ENCODE measurements at places on chromosomes 12 and 14.
A peak's percentile ranks its signal among the peaks of the same experiment; 100 is the strongest.

DNA sequence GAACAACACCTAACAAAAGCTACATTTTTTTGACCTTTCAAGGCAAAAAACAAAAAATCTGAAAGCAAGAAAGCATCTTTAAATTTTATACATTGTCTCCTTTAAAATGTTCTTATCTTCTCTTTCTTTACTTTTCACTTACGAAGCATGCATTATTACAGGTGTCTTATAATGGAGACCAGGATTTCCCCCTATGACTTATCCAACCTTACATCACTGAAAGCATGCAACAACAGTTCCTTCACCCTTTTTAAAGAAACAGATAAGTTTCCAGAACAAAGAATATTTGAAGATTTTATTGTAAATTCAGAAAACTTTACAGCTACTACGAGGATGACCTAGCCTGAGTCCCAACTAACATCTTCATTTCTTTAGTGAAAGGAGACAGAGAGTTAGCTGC, 277.2 kb downstream of the AKAP6 start:
- DNase-seq = no peak

DNA sequence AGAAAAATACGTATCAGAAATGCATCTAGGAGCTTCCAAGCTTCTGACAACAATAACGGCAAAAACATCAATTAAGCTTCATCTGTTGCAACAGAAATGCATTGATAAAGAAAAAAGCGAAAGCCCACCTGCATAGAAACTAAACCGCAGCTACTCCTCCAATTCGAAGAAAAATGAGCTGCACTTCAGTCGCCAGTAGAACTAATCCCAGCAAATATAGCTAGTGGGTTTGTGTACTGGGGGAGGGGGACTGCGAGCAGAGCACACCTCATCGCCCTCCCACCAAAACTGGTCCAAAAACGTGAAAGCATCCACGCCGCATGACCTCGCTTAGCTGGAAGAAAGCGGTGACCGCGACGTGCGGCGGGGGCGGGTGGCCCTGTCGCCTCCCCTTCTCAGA, 1.2 kb downstream of the SLC35F4 start:
- DNase-seq = no peak

DNA sequence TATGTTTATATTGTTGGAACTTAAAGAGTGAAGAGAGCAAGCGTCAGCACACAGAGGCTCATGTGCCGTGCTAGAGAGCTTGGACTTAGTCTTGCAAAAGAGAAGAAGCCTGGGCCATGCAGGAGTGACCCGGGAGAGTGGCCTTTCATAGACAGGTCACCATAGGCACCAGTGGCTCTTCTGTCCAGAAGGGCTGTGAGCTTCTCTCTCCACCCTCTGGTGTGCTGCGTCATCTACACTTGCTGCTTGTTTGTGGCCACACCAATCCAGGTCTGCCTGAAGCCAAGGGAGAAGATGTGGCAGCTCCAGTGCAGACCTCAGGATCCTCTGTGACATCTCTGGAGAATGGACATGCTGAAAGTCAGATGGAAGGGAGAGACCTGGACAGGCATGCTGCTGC, 74.4 kb downstream of the NTF3 start:
- no peak for DNase-seq

DNA sequence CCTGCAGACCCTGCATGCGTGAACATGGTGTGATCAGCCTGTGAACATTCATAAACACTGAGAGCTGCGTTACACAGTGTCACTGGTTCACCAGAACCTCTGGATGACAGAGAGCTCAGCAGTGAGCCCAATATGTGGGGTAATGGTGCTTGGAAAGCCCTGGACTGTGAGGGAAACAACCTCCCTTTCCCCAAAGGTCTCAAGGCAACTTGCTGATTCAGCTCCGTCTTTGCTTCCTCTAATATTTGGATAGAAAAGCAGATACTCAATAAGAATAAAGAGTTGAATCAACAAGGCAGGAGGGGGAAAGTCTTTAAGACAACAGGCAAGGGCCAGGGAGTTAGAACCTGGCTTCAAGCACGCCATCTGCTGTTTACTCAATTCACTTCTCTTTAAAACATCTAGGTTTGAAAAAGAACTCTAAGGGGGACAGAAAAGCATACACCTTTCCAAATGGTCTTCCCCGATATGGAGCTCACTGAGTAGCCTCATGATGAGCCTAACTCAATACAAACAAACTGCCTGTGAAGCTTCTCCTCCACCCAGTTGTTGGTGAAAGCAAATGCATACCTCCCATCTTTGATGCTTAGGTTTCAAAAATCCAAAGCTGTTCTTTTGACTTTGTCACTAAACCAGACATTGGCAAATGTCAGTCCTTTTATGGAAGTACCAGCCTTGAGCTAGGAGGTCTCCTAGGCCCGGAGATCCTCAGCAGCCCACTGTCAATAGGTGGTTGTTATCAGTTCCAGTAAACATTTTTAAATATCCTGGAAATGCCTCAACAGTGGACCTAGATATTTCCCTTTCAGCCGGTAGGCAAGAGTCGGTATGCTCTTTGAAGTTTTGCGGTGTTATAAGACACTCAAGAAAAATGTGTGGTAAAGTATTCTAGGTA, 76.1 kb downstream of the SAMD4A start:
- peak; percentile 38 for DNase-seq

GRCh38 chr12:55068416-55069010, 48.7 kb downstream of the NEUROD4 start:
- DNase-seq = peak; percentile 14

DNA sequence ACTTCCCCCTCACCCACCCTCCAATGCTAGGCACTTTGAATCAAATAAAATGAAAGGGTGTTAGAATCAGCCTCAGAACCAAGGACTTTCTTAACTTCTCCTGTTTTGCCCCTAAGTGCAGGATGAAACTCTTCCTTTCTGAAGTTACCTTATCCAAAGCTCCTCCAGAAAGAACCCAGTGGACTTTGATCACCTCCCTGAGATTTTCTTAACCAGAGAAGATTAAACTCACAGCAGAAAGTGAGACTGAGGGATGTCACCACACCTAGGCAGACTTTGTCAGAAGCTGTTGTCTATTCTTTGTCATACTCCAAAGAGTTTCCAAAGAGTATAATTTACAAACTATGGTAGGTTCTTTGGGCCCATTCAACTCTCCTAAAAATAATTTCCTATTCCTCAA, 14.2 kb upstream of the RNASE3 start:
- no peak for DNase-seq

DNA sequence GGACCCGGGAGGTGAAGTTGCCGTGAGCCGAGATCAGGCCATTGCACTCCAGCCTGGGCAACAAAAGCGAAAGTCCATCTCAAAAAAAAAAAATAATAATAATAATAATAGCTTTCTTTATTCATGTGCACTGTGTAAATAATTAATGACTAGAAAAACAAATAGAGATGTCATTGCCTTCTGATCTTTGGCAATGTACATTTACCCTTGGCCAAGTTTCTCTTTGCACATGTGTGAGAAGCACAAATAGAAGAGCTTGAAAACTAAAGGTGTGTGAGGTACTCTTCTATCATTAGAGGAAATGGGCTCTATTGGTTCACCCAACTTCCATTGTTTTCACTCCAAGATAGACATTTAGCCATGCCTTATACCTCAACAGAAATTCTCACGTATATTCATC, 170.1 kb upstream of the PDZRN4 start:
- DNase-seq = no peak

- DNase-seq = no peak
Observed at GRCh38 chr14:65033181-65033580, 46.5 kb downstream of the FNTB start.

All from CD8-positive, alpha-beta T cell (primary cell).